ENCODE measurements at places on chromosomes 6 and 20.

GRCh38 chr20:62174870-62175624 is 7.8 kb upstream of the MTG2 start:
- DNase-seq: no peak

- DNase-seq: no peak
These were observed 457.0 kb downstream of the EPM2A start for GRCh38 chr6:145278163-145278807.

- no peak for DNase-seq
These were observed 4.6 kb upstream of the DSTN start for GRCh38 chr20:17565169-17565845.

DNA sequence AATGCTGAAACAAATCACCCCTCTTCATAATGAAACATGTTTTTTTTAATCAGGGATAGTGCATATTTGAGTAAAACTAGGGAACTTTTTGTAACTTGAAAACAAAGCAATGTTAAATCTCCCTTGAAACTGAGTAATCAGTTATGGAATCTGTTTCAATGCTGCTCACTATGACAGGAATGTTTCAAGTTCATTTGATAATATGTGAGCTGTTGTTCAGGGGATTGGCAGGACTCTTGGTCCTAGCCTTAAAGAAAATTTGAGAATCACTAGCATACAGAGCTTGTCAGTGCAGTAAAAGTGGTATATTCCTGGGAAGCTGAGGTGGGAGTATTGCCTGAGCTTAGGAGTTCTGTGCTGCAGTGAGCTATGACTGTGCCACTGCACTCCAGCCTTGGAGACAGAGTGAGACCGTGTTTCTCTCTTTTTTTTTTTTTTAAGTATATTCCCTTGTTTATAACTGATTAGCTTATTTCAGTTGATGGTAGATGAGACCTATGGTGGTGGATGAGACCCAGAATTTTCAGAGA is 21.6 kb upstream of the CALHM6 start:
- no peak for DNase-seq

DNA sequence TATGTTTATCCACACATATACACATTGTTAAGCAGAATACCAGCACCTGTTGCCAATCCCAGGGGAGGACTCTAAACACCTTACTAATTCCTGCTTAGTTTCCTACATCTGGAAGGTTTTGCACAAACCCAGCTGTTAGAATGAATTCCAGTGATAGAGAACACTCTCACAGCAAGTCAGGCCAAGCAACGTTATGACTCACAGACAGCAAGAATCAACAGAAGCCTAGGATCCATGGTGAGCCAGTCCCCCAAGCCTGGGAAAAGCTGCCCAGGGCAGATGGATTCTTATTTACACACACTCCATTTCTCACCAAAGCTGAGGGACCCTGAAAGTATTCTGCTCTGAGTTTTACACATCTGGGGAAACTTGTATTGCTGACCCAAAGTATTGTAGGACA is 291.7 kb downstream of the SLC35F1 start:
- no peak for DNase-seq

DNA sequence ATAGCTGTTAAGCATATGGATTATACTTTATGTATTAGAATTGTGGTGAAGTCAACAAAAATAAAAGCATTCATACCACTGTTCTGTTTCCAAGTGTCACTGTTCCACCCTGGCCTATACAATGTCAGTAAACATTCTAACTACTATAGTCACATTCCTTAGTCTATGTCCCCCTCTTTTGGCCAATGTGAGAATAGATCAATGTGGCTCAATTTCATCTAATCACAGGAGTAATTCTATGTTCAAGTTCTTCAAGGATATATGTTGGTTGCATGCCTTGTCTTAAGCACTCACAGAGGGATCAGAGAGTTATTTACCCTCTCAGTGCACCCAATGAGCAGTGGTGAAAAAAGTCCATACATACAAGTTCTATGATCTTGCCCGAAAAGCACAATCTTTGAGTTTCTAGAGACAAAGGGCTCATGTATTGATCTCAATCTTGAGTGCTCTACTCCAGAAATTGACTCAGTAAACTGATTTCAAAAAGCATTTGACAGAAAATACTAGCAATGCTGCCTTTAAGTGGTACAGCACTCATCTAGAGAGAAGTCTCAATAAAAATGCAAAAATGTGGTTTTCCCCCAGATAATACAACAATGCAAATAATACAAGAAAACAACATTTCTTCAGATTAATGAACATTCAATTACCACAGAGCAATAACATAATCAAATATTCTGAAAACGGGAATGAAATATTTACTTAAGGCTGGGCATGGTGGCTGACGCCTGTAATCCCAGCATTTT is 16.5 kb downstream of the SMLR1 start:
- no peak for DNase-seq

DNA sequence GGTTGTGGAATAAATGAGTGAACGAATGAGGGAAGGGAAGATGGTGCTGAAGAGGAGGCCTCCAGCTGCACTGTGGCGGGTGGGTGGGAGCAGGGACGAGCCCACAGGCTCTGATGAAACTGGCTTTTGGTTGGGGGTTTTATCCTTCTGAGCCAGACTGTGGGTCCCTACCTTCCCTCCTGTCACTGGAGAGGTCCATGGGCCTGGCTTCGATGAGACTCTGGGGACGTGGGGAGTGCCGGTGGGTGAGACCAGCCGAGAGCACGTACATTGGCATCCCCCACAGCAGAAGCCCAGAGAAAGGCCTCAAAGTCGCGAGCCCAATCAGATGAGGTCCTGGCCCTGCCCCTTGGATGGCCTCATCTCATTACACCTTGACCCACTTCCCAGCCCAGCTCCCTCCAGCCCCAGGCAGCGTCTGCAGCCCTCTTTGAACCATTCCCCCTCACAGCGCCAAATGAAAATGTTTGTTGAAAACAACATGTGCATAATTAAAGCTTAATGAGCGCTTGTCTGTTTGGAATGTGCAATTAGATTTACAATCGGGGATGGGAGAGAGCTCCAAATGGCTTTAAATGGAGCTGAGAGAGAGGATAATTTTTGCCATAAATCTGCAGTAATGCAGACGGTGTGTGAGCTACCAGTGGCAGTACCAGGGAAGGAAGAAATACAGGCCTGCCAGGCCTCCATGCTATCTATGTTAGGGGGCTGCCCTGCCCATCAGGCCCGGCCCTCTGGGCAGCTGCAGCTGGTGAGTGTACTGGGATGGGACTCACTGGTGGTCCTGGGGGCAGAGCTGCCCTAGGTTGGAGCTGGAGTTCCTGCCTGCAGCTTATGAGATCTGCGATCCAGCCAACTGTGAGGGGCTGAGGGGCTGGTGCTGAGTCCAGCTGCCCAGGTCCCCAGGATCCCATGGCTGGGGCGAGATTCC is 47.2 kb downstream of the TOX2 start:
- no peak for DNase-seq

GRCh38 chr6:140670021-140670420 is 1295.6 kb upstream of the CITED2 start:
- no peak for DNase-seq

DNA sequence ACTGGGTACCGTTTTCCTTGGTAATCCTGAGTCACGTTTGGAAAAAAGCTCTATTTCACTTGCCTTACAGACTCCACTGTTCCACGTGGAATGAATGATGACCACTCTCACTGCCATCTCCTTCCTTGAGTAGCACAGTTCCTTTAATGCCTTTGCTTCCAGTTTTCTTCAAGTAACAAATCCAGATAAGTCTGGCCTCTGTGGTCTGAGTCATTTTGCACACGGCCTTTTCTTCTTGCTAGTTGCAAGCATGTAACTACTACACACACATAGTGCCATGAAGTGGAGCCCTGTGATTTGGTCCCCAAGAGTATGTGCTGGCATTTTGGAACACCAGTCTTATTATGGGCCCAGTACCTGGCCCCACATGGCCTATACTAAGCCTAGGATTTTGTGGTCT is 182.8 kb downstream of the SASH1 start:
- DNase-seq: no peak

DNA sequence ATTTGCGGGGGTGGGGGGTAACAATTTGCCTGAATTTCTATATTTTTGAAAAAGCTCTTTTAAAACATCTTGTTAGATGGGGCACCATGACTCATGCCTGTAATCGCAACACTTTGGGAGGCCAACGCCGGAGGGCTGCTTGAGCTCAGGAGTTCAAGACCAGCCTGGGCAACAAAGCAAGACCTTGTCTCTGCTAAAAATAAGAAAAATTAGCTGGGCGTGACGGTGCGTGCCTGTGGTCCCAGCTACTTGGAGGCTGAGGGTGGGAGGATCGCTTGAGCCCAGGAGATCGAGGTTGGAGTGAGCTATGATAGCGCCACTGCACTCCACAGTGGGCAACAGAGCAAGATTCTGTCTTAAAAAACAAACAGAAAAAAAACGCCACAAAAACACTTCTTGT is 41.5 kb upstream of the TIAM2 start:
- no peak for DNase-seq

DNA sequence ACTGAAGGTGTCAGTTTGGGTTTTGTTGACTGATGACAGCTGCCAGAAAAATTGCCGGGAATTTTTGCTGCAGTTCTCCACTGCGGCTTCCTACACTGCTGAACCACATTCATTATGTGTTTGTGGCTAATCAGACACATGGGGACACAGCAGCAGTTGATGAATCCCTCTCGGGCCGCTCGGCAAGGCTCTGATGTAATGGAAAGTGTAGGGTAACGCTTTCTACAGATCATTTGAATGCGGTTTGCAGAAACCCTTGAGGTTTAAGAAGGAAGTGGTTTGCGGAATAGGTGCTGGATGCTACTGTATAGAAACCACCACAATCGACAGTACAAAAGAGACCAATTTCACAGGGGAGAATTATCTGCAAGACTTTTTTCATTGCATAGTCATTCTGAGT is 138.7 kb upstream of the SASH1 start:
- peak; percentile 74 for DNase-seq

- no peak for DNase-seq
These were observed 391.4 kb upstream of the CITED2 start for GRCh38 chr6:139765825-139766285.

- no peak for DNase-seq
These were observed 107.2 kb upstream of the ECI2 start for GRCh38 chr6:4242601-4243000.

GRCh38 chr6:128725271-128726233 is 157.4 kb upstream of the LAMA2 start:
- no peak for DNase-seq

- DNase-seq: no peak
These were observed 20.4 kb downstream of the GTF2H5 start for GRCh38 chr6:158188591-158188990.

- DNase-seq: no peak
These were observed 57.9 kb upstream of the AKAP12 start for GRCh38 chr6:151181706-151182363.

DNA sequence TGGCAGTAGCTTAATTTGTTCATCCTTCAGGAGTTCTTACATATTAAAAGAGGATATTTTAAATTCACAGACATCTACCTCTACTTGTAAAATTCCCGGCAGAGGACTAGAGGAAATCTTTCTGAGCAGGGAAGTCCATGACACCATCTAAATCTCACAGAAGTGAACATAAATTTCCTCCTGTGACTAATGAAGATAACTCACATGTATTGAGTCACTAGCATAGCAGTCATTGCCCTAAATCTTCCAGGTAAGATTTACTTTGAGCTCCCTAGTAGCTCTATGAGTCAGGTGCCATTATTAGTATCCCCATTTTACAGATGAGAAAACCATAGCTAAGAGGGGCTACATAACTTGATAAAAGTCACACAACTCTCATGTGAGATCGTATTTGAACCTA is 1058.6 kb upstream of the FLRT3 start:
- DNase-seq: no peak

DNA sequence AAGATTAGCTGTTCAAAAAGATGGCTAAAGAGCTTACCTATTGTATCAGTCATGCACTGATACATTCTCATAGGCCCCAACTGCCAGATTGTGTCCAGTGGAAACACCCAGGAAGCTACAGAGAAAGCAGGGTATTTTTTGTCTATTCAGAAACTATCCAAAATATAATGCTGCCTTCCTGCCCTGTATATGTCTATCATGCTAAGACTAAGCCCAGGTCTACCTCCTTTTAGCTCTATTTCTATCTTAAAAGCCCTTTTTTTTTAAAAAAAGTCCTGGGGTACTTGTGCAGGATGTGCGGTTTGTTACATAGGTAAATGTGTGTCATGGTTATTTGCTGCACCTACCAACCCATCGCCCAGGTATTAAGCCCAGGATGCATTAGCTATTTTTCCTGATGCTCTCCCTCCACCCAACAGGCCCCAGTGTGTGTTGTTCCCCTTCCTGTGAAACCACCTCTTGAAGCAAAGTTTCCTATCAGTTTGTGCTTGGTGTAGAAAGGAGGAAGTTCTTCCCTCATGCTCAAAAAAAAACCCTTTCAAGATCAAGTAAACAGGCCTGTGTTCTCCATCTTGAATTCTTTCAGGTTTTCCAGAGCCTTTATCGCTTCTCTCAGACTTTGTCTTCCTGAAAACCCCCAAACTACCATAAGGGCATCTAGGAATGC is 514 bp downstream of the DEFB129 start:
- DNase-seq: no peak

DNA sequence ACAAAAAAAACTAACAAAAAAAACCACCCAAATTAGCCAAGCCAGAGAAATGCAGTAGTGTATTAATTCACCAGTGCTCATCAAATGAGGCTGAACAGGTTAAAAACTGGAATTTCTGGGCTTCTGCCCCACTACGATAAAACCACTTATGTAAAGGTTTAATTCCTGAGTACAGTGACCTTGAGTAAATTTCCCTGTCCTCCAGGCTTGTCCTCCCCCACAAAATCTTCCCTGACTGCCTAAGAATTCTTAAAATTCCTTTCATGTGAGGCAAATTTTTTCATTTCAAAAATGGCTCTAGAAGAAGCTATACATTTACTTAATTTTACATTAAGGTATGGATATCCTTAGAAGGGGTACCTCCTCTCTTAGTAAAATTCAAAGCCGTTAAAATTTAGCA is 80.1 kb upstream of the ID4 start:
- DNase-seq: no peak

DNA sequence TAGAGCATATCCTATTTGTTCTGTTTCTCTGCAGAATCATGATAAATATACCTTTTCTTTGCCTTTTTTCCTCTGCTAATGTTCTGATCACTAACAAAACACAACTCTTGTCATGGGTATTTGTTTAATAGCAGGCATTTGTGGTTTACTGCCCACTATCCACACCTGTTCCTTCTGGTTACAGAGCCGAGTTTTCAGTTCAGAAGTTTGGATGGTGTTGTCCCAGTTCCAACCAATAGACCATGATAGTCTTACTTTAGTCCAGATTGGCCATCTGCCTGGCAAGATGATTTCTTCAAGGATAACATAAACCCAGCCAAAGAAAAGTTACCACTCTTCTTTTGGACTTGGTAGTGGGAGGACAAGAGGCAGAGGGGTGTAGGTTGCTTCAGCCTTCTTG is 211.2 kb downstream of the TFAP2A start:
- DNase-seq: no peak

All from stimulated activated CD4-positive, alpha-beta T cell treated with anti-CD3 and anti-CD28 coated beads, Interleukin-1b, Interleukin-23, amount 100 ng/mL, for 48 hours (primary cell).